ENCODE measurements at places on chromosomes 7 and 10.

GRCh38 chr10:118732245-118733165 is 22.3 kb downstream of the CACUL1 start:
- no peak for DNase-seq

GRCh38 chr7:6489612-6490011 is 41.9 kb upstream of the DAGLB start:
- DNase-seq: peak; percentile 24

DNA sequence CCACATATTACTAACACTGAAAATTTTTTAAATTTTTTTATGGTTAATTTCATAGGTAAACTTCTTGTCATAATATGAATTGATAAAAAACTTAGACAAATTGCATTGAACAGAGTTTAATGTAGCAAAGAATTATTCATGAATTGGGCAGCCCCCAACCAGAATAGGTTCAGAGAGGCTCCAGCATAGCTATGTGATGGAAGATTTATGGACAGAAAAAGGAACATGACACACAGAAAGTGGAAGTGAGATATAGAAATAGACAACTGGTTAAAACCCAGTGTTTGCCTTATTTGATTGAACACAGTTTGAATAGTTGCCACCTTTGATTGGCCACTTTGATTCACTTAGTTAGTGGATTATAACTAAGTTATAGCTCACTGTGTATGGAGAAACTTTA is 87.2 kb downstream of the AHR start:
- DNase-seq: no peak

DNA sequence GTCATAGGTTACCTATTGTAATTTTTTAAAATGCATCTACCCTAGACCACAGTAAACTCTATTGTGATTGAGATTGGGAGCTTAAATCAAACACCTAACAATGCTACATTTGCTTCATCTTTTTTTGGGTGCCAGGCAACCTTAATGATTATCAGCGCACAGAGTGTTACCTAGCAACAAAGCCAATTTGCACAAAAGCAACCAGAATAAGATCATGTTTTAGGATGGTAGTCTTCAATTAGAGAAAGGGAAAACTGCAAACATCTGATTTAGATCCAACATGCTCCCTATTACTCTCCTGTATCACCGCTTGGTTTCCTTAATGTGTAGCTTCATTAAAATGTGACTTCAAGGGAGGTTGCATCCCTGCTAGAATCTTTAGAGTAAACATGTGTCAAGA is 226.9 kb downstream of the ABCA13 start:
- no peak for DNase-seq

DNA sequence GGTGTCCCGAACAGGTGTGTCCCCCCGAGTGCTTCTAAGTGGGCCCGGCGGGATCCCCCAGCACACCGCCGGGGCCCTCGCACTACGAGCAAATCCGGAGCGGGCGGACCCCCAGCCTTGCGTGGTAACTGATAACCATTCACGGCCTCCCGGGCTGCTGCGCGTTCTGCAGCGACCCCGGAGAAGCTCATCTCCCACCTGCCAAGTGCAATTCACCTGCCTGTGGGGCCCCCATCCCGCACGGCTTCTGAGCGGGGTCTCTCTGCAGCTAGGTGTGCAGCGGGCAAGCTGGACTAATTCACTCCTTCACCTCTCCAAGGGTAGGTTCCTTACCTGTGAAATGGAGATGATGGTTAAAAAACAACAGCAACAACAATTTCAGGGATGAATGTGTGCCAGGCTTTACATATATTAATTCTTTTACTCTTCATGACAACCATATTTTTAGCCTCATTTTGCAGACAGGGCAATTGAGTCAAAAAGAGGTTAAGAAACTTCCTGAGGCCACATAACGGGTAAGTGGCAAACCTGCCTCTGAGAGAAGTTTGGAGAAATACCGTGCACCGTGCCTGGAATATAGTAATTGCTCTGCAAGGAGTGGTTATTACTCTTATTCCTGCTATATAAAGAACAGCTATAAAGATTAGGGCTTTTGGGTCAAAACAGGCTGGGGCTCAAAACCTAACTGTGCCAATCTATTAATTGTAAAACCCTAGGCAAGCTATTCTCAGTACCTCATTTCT is 652 bp upstream of the PODXL start:
- DNase-seq: no peak

DNA sequence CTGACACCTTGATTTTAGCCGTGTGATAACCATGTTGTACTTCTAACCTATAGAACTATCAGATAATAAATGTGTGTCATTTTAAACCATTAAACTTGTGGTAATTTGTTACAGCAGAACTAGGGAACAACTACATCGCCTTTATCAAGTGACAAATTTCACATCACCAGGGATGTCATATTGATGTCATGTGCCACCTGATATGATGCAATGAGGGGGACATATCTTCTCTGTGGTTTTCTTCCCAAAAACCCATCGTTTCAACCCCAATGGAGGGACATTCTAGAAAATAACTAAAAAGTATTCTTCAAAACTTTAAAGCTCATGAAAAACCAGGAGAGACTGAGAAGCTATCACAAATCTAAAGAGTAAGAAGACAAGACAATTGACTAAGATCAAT is 212.2 kb downstream of the ETV1 start:
- no peak for DNase-seq

DNA sequence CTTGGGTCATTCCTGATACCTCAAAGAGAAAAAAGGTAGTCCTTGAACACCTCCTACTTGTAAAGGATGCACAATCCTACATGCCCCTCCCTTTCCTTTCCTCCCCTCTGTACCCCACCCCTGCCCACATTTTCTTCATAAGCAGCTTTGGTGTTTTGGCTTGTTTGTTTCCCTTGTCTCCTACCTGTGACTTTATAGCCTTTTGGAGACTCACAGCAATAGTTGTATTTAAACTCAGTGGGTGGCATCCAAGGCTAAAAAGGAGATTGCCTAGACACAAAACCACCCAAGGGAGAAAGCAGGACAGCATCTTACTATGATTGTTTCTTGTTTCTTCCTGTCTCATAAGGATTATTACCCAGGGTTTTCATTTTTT is 63.4 kb downstream of the EGFR start:
- no peak for DNase-seq

GRCh38 chr7:17010637-17011300 is 129.0 kb upstream of the AGR3 start:
- no peak for DNase-seq

DNA sequence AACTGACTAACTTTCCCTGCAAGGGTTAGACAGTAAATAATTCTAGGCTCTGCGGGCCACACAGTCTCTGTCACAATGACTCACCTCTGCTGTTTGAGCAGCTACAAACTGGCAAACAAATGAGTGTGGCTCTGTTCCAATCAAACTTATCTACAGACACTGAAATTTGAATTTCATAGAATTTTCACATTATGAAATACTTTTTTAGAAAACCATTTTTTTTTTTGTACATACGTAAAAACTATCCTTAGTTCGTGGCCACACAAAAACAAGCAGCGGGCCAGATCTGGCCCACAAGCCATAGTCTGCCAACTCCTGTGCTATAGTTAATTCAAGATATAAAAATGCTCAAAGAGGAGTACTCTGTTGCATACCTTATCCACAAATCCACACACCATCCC is 32.6 kb downstream of the PIP4K2A start:
- peak; percentile 85 for DNase-seq

DNA sequence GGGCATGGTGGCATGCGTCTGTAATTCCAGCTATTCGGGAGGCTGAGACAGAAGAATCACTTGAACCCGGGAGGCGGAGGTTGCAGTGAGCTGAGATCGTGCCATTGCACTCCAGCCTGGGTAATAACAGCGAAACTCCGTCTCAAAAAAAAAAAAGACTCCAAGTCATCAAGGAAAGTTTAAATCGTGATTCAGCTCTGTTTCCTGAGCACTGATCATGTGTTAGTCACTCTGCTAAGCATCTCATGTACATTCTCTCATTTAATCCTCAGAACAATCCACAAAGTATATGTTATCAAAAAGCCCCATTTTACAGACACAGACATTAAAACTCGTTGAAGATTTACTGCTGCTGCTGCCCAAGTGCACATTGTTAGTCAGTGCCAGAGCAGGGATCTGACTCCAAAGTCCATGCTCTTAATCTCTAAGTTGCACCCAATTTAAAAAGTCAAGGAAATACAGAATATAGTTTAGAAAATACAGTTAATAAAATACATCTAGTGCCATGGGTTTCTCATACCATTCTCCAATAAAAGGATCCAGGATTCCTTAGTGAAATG is 6.2 kb downstream of the PIK3AP1 start:
- no peak for DNase-seq

- no peak for DNase-seq
Observed at GRCh38 chr7:93861325-93861949, 29.1 kb downstream of the TFPI2 start.

GRCh38 chr10:103725242-103725641 is 130.1 kb downstream of the SH3PXD2A start:
- DNase-seq: no peak

DNA sequence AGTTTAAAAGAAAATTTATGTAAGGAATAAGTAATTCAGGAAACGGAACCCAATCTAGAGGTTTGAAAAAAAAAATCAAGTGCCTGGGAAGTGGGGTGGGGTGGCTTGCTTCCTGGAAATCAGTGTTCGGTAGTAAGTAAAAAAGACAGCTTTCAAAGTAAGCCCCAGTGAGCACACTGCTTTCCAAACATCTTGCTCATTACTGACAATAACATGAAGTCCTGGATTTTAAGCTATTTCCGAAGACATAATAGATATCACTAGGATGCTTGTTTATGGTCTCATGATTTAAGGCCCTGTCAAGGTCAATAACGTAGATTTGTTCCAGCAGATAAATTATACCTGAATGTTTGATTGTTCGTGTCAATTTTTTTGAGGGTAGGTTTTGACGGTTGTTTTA is 1.3 kb downstream of the STAMBPL1 start:
- DNase-seq: no peak

DNA sequence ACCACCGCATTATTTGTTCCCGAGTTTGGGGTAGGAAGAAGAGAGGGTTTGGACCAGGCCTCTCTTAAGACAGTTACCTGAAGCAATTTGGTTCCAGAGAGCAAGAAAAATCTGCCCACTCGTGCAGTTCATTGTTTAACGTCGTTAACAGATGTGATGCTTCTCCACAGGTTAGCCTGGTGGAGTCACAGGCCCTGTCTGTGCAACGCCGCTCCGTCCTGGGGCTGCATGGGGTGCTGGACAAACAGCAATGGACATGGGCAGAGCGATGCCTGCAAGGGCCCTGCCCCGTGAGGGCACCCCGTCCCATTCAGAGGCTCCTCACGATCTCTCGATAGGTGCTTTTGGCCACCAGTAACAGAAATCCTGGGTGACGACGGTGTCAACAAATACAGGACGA is 9.7 kb downstream of the FOXL3 start:
- no peak for DNase-seq

Measured in LHCN-M2 (cell line).